H1 (cell line): ENCODE measurements at places on chromosomes 3 and 15.

DNA sequence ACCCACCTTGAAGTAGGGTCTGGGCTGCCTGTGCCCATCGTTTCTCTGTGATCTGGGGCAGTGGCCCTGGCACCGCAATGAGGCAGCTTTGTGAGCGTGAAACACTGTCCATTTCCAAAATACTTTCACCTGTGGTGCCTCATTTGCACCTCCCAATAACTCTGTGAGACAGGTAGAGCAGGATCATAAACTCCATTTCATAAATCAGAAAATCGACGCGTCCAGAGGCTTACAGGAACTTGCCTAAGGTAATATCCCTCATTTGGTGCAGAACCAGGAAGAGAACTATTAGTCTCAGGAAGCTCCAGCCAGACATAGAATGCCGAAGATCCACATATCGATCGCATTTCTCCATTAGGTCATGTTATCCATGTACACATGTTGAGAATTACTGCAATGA is 38.2 kb upstream of the SEMA4B start:
- no peak for DNase-seq

GRCh38 chr3:138139691-138140090 is 7.5 kb upstream of the A4GNT start:
- no peak for DNase-seq

DNA sequence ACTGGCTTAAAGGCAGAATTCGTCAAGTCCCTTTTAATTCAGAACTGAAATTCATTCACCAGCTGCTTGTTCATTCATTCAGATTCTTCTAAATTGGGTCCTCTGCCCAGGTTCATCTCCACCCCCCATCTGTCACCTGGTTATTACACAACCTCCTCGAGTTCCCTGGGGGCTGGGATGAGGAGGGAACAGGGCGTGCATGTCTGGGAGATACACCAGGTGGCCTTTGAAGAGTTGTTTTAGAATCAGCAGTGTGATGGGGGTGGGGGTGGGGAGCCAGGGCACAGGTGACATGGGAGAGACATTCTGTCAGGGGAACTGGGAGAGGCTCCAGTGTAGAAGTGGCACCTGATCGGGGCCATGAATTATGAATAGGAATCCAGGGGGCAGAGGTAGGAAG is 8.2 kb downstream of the SNX33 start:
- no peak for DNase-seq

- DNase-seq: no peak
Observed at GRCh38 chr15:84006421-84006820, 229.2 kb upstream of the GOLGA6L4 start.

- DNase-seq: no peak
Observed at GRCh38 chr3:46893763-46894162, 16.2 kb downstream of the PTH1R start.

DNA sequence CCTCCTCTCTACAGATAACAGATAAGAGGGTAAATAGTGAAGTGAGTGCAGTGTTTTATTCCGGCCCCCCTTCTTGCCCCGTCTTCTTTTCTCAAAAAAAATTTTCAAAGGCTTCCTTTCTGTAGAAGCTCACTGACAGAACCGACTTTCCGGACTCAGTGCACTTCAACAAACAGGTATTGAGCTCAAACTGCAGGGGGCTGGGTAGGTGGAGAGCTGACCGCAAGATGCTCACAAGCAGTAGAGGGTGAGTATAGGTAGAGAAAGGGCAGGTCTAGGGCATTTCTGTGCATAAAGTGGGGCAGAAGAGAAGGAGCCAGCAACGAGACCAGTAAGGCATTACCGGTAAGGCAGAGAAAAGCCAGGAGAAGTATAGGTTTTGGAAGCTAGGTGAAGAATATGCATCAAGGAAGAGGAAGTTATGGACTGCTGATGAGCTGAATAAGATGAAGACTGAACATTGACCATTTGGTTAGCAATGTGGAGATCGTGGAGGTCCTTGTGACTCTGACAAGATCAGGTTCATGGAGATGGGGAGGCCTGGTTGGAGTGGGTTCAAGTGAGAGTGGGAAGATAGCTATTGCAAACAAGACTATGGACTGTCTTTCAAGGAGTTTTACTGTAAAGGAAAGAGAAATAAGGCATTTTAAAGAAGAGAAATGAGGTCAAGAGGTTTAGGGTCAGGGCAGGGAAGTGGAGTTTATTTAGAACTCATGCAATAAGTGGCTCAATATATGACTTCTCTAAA is 97.4 kb downstream of the ST6GAL1 start:
- DNase-seq: peak; percentile 35

- DNase-seq: no peak
Observed at GRCh38 chr15:52230073-52230472, 38.9 kb upstream of the GNB5 start.

GRCh38 chr3:58116161-58116955 is 94.4 kb downstream of the DNASE1L3 start:
- no peak for DNase-seq

GRCh38 chr15:72923289-72923688 is 129.0 kb upstream of the NEO1 start:
- peak; percentile 56 for DNase-seq

GRCh38 chr15:34620814-34621213 is 37.4 kb upstream of the GOLGA8B start:
- no peak for DNase-seq

DNA sequence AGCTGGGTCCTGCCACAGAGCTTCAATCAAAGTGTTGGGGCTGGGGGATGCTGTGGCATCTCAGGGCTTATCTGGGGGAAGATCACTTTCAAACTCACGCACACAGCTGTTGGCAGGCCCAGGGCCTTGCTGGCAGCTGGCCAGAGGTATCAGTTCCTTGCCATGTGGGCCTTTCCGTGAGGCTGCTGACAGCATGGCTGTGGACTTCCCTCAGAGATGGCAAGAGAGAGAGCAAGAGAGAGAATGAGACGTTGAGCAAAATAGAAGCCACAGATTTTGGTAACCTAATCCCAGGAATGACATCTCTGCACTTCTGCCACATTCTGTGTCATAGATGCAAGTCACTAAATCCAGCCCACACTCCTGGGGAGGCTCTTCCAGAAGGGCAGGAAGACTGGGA is 91.0 kb downstream of the TPRG1 start:
- no peak for DNase-seq

DNA sequence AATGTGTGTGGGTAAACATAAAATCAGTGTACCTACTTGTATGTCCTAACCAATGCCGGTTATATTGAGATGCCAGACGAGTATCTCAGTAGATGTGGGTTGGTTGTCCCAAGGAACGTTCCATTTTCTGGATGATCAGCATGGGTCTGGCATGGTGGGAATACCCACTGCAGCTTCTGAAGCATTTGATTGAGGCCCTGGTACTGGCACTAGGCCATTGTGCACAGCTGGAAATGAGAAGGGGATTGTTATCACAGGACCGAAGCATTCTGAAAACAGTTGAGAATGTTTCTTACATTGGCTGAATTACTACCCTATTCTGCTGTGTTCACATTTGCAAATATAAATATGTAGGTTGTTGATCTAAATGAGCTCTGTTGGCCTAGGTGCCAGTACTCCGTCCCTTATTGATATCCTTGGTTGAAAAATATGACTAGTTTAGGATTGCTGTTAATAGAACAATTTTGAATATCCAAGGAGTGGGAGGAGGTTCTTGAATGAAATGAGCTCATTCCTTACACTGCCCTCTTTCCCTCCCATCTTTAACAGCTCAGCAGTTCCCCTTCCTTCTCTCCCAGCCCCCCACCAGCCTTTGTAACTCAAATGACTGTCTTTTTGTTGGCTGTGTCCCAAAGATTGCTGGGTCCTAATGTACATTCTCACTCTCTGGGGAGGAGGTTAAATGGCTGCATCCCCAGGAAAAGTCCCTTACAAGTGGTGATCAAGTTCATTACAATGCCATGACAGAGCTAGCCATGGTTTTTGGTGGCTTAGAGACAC is 293.3 kb upstream of the TPM1 start:
- no peak for DNase-seq

GRCh38 chr15:67120009-67120838 is 54.8 kb downstream of the SMAD3 start:
- DNase-seq: no peak

DNA sequence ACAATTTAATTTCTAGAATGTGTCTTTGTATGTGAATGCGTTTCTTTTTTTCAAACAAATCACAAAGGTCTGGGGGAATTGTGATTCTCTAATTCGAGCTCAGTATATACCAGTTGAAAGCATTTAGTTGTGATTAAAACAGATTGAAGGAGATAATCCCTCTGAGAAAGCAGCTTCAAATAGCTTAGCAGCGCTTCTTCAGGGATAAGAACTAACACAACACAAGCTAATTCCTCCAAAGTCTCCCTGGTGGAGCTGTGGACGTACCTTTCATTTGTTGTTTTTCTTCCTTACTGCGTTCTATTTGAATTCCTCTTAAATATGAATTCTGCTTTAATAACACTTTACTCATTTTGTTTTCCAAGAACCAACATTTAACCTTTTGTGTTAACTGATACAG is 286.7 kb downstream of the ROBO2 start:
- DNase-seq: no peak

GRCh38 chr15:73851689-73852088 is 21.7 kb upstream of the TBC1D21 start:
- peak; percentile 82 for DNase-seq

DNA sequence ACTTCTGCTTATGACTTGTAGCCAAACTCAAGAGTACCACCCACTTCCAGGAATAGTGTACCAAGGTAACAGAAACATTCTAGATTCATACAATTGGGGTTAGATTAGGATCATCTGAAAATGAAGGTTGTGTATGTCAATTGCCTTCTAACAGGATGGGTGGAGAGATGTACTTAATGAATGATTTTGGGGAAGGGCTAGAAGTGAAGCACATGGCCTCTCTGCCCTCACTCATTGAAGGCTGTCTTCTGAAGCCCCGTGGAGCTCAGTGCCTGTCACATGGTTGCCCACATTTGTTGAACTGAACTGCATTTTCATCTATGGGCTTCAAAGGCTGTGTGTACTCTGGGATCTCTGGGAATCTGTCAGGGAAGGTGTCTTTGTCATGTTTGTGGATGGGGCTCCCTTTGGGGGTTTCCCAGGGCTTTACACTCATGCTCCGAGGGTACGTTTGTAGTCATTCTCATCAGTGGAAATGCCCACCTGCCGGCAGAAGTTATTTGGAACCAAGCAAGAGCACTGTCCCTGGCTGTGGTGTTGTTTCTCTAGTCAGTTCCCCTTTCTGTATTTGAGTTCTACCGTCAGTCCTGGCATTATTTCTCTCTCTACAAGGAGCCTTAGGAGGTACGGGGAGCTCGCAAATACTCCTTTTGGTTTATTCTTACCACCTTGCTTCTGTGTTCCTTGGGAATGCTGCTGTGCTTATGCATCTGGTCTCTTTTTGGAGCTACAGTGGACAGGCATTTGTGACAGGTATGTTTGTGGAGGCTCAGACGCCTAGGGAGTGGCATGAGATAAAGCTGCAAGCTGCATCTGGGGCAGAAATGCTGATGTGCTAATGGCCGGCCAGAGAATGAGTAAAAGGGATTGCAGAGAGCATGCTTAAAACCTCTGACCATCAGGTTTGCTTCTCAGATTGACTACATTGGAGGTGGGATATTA is 22.4 kb downstream of the CD86 start:
- DNase-seq: no peak

GRCh38 chr15:70243686-70244540 is 146.2 kb upstream of the TLE3 start:
- no peak for DNase-seq

DNA sequence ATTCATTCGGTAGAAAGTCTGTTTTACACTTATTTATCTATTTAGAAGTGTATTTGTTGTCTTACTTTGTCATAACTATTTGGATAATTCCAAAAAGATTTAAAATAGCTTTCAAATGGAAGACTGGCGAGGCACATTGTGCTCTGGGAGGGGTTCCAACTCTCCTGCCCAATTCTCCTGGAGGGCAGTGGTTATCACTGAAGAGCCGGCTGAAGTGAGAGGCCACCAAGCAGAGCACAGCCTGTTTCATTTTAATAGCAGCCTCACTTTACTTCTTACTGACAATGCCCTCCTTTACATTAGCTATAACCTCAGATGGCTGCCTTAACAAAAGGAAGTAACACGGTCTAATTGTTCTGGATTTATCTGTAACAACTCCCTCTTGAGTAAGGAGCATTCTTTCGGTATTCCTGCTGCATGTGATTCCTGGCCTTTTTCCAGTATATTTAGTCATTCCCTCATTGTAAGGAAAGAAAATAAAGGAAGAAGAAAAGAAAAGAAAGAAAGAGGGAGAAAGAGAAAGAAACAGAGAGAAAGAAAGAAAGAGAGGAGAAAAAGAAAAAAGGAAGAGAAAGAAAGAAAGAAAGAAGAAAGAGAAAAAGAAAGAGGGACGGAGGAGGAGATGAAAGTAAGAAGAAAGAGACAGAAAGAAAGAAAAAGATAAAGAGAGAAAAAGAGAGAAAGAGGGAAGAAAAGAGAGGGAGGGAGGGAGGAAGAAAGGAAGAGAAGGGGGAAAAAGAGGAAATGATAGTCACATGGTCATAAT is 339.8 kb upstream of the WNT5A start:
- no peak for DNase-seq

DNA sequence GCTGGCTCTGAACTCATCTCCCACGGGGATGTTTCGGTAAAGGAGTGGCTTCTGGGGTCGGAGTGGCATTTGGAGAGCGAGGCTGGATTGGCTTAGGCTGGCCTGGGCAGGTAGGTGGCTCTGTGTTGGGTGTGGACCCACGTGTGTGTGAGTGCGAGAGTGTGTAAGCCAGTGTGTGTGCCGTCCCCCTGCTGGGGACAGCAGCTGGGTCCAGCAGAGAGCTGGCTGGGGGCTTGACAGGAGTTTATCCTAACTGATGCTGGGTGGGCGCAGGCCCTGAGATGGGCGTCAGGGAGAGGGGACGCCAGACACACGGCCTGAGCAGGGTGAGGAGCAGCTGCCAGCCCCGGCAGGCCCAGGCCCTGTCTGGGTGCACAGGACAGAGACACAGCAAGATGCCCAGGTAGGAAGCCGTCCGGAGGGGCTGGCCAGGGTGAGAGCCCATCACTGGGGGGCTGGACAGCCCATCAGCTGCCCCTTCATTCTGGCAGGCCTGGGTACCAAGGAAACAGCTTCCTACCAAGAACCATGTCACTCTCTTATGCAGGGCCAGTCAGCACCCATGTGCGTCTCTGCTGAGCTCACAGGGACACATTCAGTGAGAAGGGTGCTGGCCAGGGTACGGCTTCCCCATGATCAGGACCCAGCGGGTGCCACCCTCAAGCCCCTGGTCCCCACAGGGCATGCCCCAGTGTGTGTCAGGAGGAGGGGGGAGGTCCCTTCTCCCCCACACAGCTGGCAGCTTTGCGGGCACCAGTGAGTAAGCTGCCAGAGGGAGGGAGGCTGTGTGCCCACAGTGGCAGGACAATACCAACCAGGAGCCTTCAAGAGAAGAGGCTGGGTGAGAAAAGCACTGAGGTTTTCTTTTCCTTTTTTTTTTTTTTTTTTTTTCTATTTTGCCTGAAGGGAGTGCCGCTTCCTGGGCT is 1.1 kb downstream of the PAK6 start:
- DNase-seq: no peak

- no peak for DNase-seq
Observed at GRCh38 chr3:2154621-2155020, 56.0 kb downstream of the CNTN4 start.

DNA sequence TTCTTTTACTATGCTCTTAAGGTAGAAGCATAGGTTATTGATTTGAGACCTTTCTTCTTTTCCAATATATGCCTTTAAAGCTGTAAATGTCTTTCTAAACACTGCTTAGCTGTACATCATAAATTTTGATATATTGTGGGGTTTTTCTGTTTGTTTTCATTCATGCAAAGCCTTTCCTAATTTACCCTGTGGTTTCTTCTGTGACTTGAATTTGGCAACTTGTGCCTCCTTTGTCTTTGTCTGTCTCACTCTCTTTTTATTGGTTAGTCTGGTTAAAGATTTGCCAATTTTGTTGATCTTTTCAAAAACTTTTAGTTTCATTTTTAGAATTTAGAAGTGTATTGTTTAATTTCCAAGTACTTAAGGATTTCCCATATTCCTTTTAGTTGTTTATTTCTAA is 343.1 kb downstream of the OXSM start:
- DNase-seq: no peak
